Endothelial cell of umbilical vein (primary cell): ENCODE measurements at places on chromosomes 2 and 18. TPM values are rescaled to one million over a fixed set of nuclear protein-coding genes. Genes with fewer than 3 reads are reported as not detected.

DNA sequence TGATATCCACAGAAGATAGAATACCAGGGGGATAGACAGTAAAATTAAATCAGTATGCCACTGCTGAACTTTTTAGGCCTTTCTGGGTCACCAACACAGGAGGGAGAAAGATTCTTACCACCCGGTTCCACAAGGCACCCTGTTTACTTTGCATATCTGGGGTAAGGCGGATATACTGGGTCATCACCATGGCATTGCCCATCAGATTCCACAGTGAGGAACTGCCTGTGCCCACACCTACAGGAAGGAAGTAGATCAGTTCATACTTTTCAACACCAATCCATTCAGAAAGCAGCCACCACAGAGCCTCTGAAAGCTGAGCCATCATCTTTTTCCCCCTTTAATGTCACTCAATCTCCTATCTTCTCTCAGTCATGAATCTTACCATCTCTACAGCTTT lies 2.0 kb downstream of the LMAN2L start:
- H3K27ac ChIP-seq = no peak overlapping the region
- no peak for DNase-seq
- H3K4me3 ChIP-seq = no peak overlapping the region
- H3K27me3 ChIP-seq = no peaks in the 10 kb centered on the region

- peak; percentile 54 for DNase-seq
- no peak overlapping the region for H3K27ac ChIP-seq
- no peaks in the 10 kb centered on the region for H3K27me3 ChIP-seq
- H3K4me1 ChIP-seq = peaks cover 14% of the 10 kb centered on the region
Measured at GRCh38 chr18:12645751-12646203, 12.1 kb downstream of the SPIRE1 start.

GRCh38 chr2:172667581-172668325 lies 67.9 kb upstream of the RAPGEF4 start:
- H3K36me3 ChIP-seq = no peaks in the 10 kb centered on the region
- no peak for DNase-seq
- H3K4me1 ChIP-seq = peaks cover 10% of the 10 kb centered on the region
- no peaks in the 10 kb centered on the region for H3K27me3 ChIP-seq
- no peak overlapping the region for H3K4me3 ChIP-seq

- no peaks in the 10 kb centered on the region for H3K27me3 ChIP-seq
- no peaks in the 10 kb centered on the region for H3K36me3 ChIP-seq
- H3K4me1 ChIP-seq = no peaks in the 10 kb centered on the region
- no peak overlapping the region for H3K27ac ChIP-seq
- H3K4me3 ChIP-seq = no peak overlapping the region
Measured at GRCh38 chr2:129253461-129253812, 726.0 kb upstream of the RAB6C start.

GRCh38 chr18:74563999-74564398 lies 29.7 kb downstream of the CNDP1 start:
- no peak for DNase-seq
- H3K4me3 ChIP-seq = no peak overlapping the region
- no peak overlapping the region for H3K27ac ChIP-seq
- no peaks in the 10 kb centered on the region for H3K27me3 ChIP-seq
- no peaks in the 10 kb centered on the region for H3K4me1 ChIP-seq

GRCh38 chr18:48777026-48777743 lies 173.6 kb downstream of the SMAD7 start:
- peak; percentile 46 for DNase-seq
- no peaks in the 10 kb centered on the region for H3K27me3 ChIP-seq
- H3K4me1 ChIP-seq = peaks cover 22% of the 10 kb centered on the region

GRCh38 chr2:100110614-100111000 lies 31.8 kb downstream of the AFF3 start:
- no peak overlapping the region for H3K27ac ChIP-seq
- peaks cover 46% of the 10 kb centered on the region for H3K27me3 ChIP-seq
- H3K36me3 ChIP-seq = no peaks in the 10 kb centered on the region
- H3K4me3 ChIP-seq = no peak overlapping the region
- no peak for DNase-seq

- no peak for DNase-seq
- no peak overlapping the region for H3K27ac ChIP-seq
- H3K27me3 ChIP-seq = no peaks in the 10 kb centered on the region
Measured at GRCh38 chr18:7592305-7593071, 25.4 kb downstream of the PTPRM start.

- no peak overlapping the region for H3K27ac ChIP-seq
- no peaks in the 10 kb centered on the region for H3K4me1 ChIP-seq
- H3K27me3 ChIP-seq = no peaks in the 10 kb centered on the region
Measured at GRCh38 chr18:5311301-5311989, 15.9 kb upstream of the ZBTB14 start.

- H3K4me3 ChIP-seq = no peak overlapping the region
- no peak overlapping the region for H3K27ac ChIP-seq
- no peak for DNase-seq
Measured at GRCh38 chr18:62206593-62206992, 19.5 kb downstream of the RELCH start.

GRCh38 chr18:9743200-9744016 lies 35.3 kb downstream of the RAB31 start:
- peak; percentile 87 for DNase-seq
- H3K27ac ChIP-seq = peak overlapping the region; percentile 83
- no peaks in the 10 kb centered on the region for H3K36me3 ChIP-seq
- no peaks in the 10 kb centered on the region for H3K27me3 ChIP-seq
- H3K4me3 ChIP-seq = no peak overlapping the region

GRCh38 chr2:226295681-226296080 lies 503.9 kb downstream of the IRS1 start:
- DNase-seq = no peak
- no peak overlapping the region for H3K4me3 ChIP-seq
- H3K36me3 ChIP-seq = no peaks in the 10 kb centered on the region

- no peak overlapping the region for H3K4me3 ChIP-seq
- H3K36me3 ChIP-seq = no peaks in the 10 kb centered on the region
- peaks cover 7% of the 10 kb centered on the region for H3K4me1 ChIP-seq
- H3K27ac ChIP-seq = peak overlapping the region; percentile 42
- peak; percentile 58 for DNase-seq
- no peaks in the 10 kb centered on the region for H3K27me3 ChIP-seq
Measured at GRCh38 chr2:150088538-150088937, 398.9 kb downstream of the RND3 start.

Gene OSR1
- not detected in 2 replicates for polyA plus RNA-seq

Gene TXNDC2
- polyA plus RNA-seq = 0.12 TPM in 1 of 2 replicates, not detected in the other

Gene FEV
- not detected in 2 replicates for polyA plus RNA-seq

Gene GKN2
- polyA plus RNA-seq = not detected in 2 replicates

Gene KLF7
- 29.0 and 32.8 TPM in 2 replicates for polyA plus RNA-seq

Gene GATA6
- 3.9 and 4.1 TPM in 2 replicates for polyA plus RNA-seq

Gene RNMT
- 9.2 and 9.8 TPM in 2 replicates for polyA plus RNA-seq
